ENCODE measurements at places on chromosomes 2 and 18.
A peak's percentile ranks its signal among the peaks of the same experiment; 100 is the strongest.

- no peak for DNase-seq
Observed at GRCh38 chr2:69780921-69781320, 39.0 kb downstream of the ANXA4 start.

DNA sequence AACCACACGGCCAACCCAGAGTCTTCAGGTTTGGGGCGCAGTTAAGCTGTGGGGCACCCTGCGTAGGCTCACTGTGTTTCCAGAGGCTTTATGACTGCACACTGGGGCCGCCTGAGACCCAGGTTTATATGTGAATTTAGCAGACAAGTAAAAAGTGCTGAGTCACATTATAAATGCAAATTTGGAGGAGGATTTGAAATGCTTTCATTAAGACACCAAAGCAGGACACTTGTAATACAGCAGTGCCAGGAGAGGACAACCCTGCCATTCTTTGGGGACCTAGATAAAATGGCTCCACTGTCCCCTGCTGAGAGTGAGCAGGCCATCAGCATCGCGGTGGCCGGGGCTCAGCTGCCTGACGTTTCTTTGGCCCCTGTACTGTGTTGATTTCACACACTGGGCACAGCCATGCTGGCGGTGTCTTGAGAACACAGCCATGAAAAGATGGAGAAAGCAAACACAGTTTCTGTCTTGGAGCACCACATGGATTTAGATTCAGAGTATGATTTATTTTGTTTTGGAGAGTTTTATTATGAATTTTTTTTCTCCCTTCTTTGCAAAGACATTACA lies 10.2 kb downstream of the ACKR3 start:
- DNase-seq, result no peak

GRCh38 chr2:231387904-231388724 lies 7.4 kb upstream of the B3GNT7 start:
- DNase-seq, result peak; percentile 43

DNA sequence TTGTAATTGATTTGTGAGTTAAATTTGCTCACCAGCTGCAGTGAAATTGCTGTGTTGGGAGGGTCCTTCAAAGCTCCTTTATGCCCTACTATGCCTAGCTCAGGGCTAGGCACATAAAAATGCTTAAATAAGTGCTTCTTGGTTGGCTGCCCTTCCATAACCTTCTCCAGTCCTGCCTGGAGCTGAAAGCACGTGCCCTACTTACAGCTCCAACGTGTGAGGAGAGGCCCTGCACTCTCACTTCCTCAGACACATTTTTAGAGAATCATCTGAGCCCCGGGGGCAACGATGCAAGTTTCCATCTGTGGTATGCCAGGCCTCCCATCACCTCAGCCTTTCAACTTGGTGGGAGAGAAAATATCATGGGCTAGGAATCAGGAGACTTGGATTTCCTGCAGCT lies 202.7 kb downstream of the BCL11A start:
- DNase-seq, result no peak

GRCh38 chr2:215032153-215032552 lies 106.3 kb downstream of the ABCA12 start:
- no peak for DNase-seq

DNA sequence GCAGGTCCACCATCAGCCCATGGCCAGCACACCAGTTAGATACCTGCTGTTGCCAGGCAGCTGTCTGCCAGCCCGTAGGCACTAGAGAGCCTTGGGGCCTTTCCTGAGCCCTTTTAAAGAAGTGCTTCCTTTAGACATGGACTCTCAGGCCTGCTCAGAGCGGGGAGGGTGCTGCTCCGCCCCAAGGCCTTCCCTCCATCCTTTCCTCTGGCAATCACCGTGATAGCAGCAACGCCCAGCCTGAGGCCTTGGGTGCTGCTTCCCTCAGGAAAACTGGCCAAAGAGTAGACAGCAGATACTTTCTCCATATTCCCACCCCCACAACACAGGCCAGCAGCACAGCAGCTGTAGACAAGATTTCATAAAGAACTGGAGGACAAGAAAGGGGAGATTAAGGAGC lies 22.3 kb upstream of the C1QL2 start:
- DNase-seq, result no peak

DNA sequence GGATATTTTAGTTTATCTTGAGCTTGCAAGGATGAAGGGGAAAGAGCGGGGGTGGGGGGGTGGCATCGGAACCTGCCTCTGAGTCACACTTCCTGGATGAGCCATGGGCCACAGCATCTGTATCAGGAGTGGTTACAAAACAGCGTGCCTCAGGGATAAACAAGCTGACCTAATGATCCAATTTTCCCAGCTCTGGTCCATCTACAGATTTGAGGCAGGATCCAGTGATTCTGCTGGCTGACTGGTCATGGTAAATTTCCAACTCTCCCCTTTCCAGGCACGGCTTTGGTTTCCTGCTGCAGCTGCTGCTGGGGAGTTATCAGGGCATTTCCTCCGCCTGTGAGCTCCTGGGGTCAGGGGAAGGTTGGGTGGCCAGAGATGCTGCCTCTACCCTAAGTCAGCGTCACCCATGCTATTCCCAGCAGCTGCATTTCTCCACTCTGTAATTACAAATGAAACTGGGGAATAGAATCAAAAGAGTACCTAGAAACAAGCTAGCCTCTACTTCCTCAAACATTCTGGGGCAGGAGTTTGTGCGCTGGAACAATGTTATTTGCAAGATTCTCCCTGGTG lies 4.7 kb upstream of the HPCAL1 start:
- peak; percentile 96 for DNase-seq

GRCh38 chr2:171320208-171320621 lies 113.6 kb downstream of the METTL8 start:
- no peak for DNase-seq

GRCh38 chr2:221134718-221135117 lies 437.4 kb downstream of the EPHA4 start:
- DNase-seq, result no peak

DNA sequence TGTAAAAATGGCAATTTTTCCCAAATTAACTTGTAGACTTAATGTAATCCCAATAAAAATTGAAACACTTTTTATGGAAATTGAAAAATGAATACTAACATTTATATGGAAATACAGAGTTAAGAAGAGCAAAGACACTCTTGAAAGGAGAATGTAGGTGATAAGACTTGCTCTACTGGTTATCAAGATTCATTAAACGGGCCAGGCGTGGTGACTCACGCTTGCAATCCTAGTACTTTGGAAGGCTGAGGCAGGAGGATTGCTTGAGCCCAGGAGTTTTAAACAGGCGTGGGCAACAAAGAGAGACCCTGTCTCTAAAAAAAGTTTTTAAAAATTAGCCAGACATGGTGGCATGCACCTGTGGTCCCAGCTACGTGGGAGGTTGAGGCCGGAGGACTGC lies 29.5 kb upstream of the ZNF396 start:
- DNase-seq, result no peak

DNA sequence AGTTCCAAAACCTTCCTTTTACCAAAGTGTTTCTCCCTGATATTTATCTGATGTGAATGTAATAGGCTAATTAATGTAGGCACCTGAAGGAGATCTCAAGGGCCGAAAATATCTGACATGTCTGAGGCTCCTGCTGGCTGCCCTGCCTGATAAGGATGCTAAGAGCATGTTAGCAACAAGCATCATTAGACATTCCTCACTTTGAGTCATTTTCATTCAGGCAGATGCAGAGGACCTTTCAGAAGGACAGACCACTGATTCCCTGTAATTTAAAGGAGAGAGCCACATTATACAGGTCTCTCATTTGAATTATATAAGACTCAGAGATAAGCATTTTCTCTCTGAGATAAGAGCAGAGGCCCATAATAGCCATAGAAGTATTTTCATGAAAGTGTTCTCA lies 222.4 kb upstream of the NCKAP5 start:
- DNase-seq, result no peak

GRCh38 chr2:64629329-64629781 lies 24.4 kb downstream of the SERTAD2 start:
- DNase-seq, result no peak

DNA sequence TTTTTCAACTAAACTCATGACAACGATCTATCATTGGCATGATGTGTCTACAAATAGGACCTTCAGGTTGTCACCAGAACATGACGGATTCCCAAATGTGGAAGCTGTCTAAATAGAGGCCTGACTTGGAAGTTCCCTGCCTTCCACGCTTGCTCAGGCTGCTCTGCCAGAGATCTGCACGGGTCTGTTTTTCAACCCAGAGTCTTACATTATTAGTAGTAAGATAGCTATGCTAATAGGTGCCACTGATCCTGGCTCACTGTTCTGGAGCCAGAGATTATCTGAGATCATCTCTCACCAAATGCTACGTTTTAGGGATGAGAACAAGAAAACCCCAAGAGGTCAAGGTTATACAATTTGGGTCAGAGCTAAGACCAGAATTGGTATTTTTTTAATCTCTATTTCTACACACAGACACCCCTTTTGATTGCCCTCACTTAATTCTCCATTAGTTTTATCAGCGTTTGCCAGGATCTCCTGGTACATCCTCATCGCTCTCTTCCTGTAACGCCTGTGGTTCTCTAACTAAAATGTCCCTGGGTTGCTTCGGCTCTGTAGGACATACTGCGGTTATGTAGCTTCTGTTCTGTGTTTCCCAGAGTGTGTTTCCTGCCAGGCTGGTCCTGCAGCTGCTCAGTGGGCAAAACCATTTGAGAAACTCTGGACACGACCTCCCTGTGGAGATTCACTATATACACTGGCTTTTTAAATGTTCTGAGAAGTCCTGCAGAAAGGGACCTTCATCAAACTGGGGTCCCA lies 5.7 kb downstream of the CDC42EP3 start:
- DNase-seq, result no peak

DNA sequence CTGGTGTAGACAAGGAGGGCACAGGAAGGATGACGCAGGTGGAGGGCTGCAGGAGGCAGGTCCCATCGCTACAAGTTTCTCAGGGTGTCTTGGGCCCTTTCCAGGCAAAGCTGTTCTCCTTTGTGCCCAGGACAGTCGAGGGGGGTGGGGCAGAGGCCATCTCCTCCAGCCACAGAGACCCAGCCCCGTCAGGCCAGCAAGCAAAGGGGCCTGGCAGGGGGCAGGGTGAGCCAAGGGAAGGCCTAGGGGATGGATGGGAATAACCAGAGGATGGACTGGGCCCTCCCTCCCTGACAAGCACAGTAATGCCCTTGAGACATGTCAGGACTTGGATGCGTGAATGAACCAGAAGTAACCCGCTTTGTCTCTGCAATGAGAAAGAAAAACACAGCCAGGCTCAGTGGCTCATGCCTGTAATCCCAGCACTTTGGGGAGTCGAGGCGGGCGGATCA lies 6.3 kb downstream of the TCF23 start:
- no peak for DNase-seq

DNA sequence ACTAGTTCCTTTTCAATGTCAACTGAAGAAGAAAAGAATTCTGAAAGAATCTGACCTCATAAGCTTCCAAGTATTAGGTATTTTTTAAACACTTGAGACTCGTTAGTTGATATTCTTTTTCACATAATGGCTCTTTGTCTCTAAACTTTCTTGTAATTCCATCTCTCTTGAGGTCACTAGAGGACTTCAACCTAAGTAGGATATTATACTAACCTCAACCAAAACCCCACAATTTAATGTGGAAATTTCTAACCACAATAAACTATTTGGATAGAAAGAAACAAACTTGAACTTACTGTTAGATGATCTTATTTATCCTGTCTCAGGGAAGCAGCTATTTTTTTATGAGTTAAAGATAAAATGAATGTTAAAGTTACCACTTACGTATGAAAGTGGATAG lies 206.9 kb upstream of the FSIP2 start:
- DNase-seq, result no peak

GRCh38 chr18:46155641-46156051 lies 51.5 kb downstream of the HAUS1 start:
- DNase-seq, result peak; percentile 74

DNA sequence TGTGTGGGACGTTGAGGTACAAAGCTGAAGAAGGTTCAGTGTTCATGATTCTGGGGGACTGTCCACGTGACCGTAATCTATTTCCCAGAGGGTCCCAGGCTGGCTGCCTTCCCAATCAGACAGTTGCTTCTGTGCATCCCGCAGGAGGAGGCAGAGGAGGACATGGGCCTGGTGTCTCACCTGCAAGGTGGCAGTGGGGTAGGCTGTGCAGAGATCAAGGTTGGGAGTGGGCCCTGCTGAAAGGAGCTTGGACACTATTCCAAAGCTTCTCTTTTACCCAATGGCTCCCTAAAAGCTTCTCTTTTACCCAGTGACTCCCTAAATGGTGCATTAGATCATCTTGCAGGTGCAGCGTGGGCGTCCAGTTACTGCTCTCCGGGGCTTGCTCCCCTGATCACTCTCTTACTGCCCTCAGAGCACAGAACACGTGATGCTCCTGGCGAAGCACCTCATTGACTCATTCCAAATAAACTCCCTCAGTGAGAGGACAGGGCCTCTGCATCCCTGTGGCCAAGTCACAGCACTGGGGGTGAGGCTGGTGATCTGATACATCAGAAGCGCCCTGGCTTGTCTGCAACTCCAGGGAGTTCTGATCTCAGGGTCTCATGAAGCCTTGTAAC lies 41.5 kb downstream of the RNF144A start:
- DNase-seq, result peak; percentile 79

DNA sequence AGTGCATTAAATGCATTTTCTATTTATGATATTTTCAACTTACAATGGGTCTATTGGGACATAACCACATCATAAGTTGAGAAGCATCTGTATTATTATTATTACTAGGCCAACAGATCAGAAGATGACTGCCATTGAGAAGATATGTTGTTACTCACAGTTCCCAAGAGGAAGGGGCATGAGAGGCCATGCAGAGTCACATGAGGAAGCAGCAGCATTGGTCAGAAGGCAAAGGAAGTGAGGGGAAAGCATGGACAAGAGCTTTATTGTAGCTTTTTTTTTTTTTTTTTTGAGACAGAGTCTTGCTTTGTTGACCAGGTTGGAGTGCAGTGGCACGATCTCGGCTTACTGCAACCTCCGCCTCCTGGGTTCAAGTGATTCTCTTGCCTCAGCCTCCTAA lies 66.2 kb upstream of the LCLAT1 start:
- no peak for DNase-seq

GRCh38 chr2:131037398-131038257 lies 55.6 kb downstream of the FAM168B start:
- no peak for DNase-seq

DNA sequence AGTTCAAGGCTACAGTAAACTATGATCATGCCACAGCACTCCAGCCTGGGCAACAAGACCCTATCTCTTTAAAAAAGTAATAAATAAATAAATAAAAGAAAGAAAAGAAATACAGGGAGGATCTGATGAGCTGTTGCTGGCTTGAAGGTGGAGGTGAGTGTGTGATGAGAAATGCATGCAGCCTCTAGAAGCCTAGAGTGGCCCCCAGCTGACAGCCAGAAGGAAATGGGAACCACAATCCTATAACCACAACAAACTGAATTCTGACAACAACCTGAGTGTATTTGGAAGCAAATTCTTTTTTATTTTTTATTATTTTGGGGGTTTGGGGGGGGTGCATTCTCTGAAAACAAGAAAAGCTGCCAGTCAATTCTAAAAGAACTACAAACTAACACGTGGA lies 14.6 kb downstream of the NOL10 start:
- no peak for DNase-seq
